Adipocyte (in vitro differentiated cells): ENCODE measurements at places on chromosomes 1 and 21.

DNA sequence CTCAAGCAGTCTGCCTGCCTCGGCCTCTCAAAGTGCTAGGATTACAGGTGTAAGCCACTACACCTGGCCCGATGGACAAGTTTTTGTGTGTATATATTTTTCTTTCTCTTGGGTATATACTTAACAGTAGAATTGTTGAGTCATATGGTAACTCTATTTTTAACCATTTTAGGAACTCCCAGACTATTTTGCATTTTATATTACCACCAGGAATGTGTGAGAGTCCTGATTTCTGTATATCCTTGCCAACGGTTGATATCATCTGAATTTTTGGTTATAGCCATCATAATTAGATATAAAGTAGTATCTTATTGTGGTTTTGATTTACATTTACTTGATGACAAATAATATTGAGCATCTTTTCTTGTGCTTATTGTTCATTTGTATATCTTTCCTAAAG, 20.7 kb downstream of the FNBP1L start:
- DNase-seq, result no peak

DNA sequence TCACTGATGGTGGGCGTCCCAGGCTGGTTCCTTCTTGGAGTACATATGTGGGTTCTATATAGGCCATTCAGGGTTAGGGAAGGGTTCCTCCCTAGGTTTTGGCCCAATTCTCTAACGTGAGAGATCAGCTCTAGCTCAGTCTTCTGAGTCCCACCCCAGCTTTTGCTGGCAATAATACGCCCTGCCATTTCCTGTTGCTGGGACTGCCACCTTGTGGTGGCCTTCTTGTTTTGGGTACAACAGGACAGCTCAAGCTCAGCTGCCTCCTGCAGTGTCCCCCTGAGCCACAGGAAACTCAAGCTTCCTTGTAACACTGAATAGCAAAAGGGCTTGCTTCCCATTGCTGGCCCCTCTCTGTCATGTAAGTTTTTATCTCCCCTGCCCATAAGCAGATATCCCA, 77.8 kb downstream of the BACH1 start:
- no peak for DNase-seq

GRCh38 chr1:210321552-210321951, 7.2 kb upstream of the HHAT start:
- peak; percentile 53 for DNase-seq

DNA sequence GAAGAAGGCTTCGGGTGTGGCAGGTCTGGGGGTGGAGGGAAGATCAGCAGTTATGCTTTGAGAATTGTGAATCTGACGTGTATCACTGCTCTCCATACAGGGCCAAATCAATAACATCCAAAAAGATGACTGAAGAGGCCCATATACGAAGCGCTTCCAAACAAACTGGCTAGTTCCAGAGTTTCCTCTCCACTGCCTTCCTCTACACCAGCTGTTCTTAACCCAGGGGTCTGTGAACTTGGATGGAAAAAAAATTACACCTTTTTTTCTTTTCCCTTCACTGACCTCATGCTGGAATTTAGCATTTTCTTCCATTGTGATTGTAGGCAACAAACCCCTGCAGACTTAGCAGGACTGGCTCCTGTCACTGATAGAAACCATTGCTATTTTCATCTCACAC, 77.1 kb upstream of the NBL1 start:
- DNase-seq, result no peak

DNA sequence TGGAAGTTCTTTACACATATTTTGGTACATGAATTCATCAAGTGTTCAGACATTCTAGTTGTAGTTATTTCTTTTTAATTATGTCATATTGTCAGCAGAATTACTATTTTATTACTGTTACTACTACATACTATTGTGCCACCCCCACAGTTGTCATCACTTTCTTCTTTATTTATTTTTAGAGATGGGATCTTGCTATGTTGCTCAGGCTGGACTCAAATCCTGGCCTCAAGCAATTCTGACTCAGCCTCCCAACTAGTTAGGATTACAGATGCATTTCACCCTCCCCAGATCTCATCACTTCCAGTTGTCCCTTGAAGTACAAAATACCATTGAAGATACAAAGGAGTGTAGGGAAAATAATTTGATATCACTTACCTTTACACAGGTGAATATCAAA, 258.0 kb downstream of the KCTD3 start:
- no peak for DNase-seq

DNA sequence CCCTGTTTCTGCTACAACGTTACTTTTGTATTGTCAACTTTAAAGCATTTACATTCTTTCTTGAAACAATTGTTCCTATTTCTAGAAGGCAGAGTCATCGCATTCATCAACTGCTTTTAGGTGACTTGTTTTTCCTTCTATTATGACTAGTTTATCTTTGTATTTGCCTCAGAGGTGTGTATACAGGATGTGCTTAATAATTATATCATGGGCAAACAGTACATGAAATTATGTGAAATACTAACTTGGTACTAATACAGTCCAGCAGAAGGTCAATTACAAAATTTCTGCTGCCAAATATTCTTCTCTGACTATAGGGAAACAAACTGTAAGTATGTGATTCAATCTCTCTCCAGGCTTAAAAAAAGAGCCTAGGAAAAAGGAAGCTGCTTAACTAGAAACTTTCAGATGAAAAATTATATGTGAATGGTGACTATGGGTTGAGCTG, 101.6 kb downstream of the C4BPA start:
- DNase-seq, result no peak

DNA sequence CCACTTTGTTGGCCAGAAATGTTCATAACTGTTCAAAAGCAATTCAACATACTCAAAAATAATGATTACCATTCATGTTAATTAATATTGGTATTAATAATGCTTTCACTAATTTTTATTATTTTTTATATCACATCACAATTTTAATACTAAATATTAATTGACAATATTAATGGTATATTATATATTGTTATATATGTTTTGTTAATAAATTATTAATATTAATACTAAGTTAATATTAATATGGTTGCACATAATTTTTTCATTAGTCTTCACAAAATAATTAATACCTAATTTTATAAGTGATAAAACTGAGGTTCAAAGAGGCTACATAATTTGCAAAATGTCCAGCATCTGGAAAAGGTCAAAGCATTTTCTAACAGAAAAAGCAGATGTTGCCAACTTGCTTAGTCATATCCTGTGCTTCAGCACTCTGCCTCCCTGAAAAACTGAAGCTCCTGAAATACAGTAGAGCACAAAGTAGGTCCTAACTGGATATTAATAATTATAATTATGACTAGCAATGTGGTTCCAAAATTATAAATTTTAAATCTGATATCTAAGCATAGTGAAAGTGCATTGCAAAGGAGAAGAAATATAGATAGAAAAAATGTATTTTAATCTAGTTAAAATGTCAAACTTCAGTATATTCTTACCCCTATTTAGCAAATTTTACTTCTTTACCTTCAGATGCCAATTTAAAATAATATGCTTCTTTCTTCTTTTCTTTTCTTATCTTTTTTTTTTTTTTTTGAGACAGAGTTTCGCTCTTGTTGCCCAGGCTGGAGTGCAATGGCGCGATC, 123.2 kb upstream of the TNFSF4 start:
- DNase-seq, result peak; percentile 84

DNA sequence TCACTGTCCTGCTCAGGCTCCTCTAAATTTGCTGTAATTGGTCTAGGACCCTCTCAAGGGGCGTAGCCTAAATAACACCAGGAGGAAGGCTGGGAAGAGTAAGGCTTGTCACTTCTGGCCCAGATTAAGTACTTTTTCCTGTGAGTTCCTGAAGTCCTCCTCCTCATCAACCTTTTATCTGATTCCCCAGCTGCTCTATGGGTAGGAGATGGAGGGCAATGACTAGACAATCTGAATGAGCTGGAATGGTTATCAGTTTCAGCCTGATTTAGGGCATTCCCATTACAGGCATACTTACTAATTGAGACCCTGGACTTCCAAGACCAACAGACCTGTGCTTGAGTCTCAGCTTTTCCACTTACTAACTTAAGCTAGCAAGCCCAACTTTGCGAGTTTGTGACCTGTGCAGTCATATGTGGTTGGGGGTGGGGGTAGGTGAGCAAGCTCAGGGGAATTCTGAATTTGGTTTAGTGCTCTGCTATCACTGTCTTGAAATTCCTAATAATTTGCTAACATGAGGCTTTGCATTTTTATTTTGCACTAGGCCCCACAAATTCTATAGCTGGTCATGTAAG, 18.0 kb upstream of the FGGY start:
- DNase-seq, result no peak

GRCh38 chr1:40945491-40945973, 34.0 kb upstream of the CTPS1 start:
- DNase-seq, result peak; percentile 34

GRCh38 chr1:62362926-62363325, 43.7 kb upstream of the KANK4 start:
- no peak for DNase-seq

- peak; percentile 41 for DNase-seq
Observed at GRCh38 chr21:37339552-37339939, 27.0 kb upstream of the DYRK1A start.
